ENCODE measurements at places on chromosomes 7 and 10.

DNA sequence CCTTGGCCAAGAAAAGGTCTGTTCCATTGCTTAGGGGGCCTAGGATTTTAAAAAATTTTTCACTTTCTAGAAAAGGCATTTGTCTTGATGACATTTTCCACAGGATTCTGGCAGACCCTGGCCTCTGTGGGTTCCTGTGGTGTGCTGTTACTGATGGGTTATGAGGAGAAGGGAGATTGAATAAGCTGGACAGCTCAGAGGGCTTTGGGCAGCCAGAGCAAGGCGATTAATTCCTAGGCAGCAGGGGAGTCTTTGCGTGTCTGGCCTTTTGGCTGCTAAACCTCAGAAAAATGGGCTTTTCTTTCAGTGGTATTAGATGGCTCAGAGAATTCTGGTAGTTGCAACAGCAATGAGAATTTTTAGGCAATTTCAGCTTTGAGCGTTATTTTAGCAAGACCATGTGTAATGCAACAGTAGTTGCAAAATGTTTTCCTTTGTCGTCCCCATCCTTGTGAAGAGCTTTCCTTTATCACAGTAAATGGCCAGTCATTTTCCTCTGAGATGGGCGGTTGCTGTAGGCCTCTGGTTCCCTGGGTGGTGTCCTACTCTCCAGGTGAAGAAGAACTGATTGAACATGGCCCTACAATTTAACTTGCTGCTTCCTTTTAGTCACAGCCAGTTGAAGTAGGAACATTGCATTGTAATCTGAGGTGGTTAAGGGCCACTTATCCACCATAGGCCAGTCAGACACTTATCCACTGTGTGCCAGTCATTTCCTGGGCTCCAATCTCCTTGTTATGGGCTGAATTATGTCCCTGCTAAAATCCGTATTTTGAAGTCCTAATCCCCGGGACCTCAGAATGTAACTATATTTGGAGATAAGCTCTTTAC is 43.2 kb downstream of the SH2D4B start:
- no peak for DNase-seq

- no peak for DNase-seq
Measured at GRCh38 chr10:103439776-103440175, 12.4 kb downstream of the CALHM2 start.

DNA sequence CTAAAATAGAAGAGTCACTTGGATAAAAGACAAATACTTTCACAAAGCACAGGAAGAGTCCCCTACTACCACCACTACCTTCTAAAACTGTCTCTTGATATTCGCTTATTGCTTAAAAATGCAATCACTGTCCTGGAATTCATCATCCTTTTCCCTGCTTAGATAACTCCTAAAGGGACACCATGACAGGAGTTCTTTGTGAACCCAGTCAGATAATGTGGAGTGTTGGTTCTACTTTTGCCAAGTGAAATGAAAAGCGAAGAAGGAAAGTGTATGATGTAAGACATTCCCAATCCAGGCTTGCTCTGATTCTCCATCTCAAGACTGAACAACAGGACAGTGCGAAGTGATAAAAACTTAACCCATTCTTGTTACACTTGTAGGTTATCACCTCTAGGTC is 103.0 kb downstream of the MTERF1 start:
- DNase-seq, result no peak

- no peak for DNase-seq
Measured at GRCh38 chr7:44367475-44368043, 42.2 kb upstream of the CAMK2B start.

DNA sequence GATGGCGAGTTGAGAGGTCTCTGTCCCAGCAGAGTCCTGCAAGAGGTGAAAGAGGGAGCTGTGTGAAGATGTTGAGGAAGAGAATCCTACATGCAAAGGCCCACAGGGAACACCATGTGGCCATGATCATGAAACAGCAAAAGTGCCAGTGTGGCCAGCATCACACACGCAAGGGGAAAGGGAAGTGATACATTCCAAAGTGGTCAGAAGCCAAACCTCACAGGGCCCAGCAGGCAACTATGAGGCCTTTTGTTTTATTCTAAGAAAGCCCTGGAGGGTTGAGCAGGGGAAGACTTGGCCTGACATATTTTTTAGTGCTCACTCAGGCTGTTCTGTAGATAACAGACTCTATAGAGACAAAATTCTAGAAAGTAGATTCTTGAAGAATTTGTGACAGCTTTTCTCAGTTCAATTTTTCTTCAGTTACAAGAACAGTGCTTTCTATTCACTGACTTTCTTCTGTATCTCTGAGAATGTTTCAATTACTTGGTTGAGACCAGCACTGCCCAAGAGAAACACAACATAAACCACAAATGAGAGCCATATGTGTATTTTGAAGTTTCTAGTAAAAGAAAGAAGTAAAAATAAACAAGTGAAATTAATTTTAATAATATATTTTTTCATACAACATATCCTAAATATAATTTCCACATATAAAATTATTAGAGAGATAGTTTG is 82.3 kb downstream of the HTR7 start:
- no peak for DNase-seq

GRCh38 chr7:51228386-51228958 is 88.1 kb downstream of the COBL start:
- no peak for DNase-seq

DNA sequence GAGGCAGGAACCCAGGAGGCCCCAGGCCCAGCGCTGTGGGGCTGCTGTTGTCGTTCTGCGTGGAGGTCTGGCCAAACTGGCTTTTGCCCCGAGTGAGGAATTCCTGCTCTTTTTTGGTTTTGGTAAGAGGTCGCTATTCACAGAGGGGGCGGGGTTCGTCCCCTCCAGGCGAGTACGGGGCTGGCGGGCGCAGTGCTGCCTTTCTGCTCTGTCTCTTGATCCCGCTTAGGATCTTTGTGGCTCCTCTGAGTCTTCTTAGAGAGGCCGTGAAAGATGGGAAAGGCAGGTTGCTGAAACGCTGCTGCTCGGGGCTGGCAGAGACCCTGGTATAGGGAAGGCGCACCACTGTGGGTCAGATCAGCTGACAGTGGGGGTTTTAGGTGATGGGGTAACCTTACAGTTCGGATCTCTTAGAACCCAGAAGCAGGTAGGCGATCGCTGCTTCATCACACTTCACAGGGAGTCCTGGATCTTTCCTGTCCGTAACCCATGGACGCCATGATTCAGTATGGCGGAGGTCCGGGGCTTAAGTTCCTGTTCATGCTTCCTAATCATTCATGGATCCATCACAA is 136.7 kb downstream of the KIF20B start:
- DNase-seq, result no peak

- no peak for DNase-seq
Measured at GRCh38 chr7:83520726-83521125, 128.2 kb downstream of the SEMA3E start.

DNA sequence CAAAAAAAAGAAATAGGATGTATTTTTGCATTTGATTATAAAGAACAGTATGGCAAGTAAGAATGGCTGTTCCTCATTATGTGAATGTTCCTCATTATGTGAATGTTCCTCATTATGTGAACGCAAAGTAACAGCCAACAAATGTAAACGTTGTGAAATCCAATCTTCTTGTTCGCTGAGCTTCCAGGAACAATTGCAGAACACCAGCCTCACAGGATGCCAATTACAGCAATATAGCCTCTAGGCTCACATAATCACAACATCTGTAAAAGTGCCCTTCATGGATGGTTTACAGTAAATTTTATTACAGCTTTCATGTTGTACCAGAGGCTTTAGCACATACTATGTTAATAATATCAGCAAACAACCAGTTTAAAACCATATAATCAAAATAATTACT is 71.6 kb downstream of the THSD7A start:
- DNase-seq, result no peak

- no peak for DNase-seq
Measured at GRCh38 chr10:122854648-122855047, 9.0 kb upstream of the CUZD1 start.

- no peak for DNase-seq
Measured at GRCh38 chr7:23462846-23463245, 7.4 kb downstream of the IGF2BP3 start.

- peak; percentile 44 for DNase-seq
Measured at GRCh38 chr7:2717293-2718261, 29.6 kb downstream of the AMZ1 start.

- DNase-seq, result no peak
Measured at GRCh38 chr7:14420768-14421167, 431.3 kb upstream of the ETV1 start.

GRCh38 chr7:44145969-44146911 is 5.1 kb upstream of the MYL7 start:
- DNase-seq, result peak; percentile 11

GRCh38 chr7:146961617-146962016 is 845.0 kb downstream of the CNTNAP2 start:
- no peak for DNase-seq

DNA sequence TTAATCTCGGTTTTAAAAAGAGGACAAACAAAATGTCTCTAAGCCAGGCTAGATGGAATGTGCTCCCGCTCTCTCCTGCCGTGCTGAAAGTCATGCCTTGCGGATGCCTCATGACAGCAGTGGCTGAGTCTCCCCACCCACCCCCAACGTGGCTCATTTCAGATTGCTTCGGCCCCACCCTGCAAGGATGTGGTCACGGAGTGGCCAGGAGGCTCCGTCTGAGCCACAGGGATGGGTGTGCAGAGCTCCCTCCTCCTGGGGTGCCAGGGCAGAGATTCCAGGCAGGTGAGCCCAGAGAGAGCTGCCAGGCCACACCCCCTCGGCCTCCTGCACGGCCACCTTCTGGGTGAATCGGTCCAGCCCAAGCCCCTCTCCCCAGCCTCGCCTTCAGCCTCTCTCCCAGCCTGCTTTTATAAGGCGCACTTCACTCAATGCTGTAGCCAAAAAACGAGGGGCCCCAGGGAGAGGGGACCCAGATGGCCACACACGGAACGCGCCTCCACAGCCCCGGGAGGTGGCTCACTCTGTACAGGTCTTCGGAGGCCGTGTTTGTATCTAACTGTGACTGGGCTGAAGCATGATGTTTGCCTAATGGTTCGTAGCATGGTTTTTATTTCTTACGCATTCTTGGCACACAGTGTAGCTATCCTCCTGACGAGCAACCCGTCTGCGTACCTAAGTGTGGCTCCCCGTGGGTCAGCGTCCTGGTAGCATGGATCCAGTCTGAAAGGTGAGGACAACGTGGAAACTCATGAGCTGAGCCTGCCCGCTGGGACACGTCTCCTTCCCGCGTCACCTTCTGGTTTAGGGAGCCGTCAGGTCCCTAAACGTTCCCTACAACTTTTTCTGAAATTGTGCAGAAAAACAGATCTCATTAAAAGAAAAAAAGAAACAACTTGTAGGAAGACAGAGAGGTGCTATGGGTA is 413.8 kb upstream of the FOXK1 start:
- DNase-seq, result no peak

DNA sequence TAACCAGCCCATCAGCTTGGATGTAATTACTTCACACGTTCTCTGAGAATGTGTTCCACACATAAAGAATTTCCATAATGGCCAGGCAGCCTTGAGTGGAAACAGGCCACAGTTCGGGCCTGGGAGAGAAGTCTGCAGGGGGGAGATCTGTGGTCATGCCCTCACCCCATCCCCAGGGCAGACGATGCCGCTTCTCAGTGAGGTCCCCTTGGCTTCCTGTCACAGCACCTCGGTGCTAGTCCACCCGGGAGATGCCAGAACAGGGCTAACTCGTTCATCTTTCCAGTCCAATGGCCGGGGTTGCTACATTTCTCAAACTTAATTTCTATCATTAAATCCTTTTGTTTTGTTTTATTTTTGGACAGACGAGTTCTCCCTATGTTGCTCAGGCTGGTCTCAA is 624.1 kb downstream of the PTPRN2 start:
- DNase-seq, result no peak

DNA sequence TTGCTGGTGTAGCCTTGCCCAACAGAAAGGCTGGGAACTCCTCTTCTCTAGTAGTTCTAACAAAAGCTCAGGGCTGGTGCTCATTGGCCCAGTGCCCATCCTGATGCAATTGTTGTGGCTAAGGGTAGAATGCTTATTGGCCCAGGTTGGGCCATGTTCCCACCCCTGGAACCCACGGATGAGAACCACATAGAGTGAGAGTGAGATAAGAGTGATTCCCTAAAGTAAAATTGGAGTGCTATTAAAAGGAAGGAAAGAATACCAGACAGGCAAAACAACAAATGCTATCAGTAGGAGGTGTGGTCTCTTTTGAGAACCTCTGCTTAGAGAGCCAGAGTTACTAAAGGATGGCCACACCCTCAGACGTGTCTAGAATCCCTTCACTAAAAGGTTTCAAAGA is 49.2 kb downstream of the LGI1 start:
- DNase-seq, result no peak

DNA sequence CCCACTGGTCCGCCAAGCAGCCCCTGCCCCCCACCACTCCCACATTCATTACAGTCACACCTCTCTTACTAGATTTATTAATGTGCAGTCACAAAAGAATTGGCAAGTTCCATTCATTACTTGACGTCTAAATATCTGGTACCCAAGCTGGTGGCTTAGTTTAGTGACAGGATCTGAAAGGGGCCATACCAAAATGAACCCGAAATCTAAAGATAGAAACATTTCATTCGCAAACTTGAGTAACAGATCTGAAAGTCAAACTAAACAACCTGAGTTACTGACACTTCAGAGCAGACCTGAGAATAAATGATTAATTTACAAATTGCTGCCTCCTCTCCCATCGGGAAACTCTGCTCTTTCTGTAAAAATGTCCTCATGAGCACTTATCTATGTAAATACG is 53.4 kb downstream of the TNS3 start:
- DNase-seq, result no peak

- no peak for DNase-seq
Measured at GRCh38 chr7:100582041-100582579, 3.8 kb downstream of the LRCH4 start.

DNA sequence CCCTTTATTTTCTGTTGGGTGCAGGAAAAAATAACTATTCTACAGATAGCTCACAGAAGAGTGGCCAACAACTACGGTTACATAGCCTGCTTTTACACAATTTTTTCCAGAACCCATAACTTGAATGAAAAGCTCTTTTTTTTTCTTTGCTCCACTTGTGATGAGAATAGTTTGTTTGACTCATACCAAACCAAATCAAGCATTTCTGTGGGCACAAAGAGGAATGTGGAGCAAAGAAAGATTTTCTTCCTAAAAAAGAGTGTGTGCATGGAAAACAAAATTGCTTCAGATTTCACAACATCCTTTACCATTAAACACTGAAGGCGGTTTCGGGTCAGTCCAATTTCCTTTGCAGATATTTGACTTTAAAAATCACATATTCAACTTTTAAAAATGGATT is 54.8 kb upstream of the RAB11FIP2 start:
- DNase-seq, result no peak

GRCh38 chr7:55071411-55072175 is 52.8 kb downstream of the EGFR start:
- no peak for DNase-seq

- DNase-seq, result no peak
Measured at GRCh38 chr10:110035070-110035921, 27.5 kb downstream of the ADD3 start.

GRCh38 chr7:93980744-93981479 is 23.2 kb downstream of the BET1 start:
- DNase-seq, result no peak

Data from CMK (cell line).